ENCODE measurements at places on chromosomes 13 and 19.

DNA sequence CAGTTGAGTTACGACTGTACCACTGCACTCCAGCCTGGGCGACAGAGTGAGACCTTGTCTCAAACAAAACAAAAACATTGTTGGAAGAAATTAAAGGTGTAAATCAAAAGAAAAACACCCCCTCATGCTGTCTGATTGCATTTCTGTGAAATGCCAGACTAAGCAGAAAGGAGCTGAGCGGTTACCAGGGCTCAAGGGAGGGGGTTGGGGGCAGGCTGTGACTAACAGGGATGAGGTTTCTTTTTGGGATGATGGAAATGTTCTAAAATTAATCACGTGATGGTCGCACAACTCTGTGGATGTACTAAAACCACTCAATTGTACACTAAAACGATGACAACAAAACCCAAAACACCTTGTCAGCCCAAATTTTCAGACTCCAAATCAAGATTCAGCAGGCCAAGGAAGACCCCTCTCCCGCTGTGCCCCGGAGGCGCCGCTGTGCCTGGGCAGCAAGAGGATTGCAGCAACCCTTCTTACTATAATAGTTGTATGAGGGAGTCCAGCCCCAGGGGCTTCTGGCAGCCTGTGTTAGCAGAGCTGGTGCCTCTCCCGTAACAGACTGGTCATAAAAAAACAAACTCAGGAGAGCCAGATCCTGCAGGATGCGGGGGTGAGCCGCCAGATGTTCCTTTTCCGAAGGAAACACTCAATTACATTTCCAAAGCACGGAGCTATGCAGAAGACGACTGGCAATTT lies 20.9 kb downstream of the CAPS start:
- DNase-seq, result no peak

DNA sequence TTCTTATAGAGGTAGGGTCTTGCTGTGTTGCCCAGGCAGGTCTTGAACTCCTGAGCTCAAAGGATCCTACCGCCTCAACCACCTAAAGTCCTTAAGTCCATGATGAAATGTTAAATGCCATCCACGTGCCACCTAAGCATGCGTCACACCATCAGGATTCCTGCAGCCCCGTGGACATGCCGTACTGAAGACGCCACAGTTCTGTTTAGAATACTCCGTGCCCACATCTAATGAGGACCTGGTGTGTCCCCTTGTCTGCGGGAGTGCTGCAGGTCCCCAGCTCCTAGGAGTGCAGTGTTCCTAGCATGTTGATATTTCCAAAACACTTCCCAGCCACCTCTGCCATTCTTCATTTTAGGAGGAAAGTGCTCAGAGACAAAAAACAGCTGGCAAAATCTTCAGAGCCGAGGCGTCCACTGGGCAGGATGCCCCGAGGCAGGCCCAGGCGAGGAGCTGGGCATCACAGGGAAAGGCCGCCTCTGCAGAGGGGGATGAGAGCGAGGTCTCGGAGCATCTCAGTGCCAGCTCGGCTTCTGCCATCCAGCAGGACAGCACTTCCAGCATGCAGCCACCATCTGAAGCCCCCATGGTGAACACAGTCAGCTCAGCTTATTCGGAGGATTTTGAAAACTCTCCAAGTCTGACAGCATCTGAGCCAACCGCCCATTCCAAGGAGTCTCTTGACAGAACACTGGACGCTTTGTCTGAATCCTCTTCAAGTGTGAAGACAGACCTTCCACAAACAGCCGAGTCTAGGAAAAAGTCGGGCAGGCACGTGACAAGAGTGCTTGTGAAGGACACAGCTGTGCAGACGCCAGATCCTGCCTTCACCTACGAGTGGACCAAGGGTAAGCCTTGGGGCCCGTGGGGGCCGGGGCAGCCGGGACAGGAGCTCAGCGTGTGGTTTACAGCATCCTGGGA lies 13.2 kb downstream of the C19orf44 start:
- DNase-seq, result peak; percentile 46

DNA sequence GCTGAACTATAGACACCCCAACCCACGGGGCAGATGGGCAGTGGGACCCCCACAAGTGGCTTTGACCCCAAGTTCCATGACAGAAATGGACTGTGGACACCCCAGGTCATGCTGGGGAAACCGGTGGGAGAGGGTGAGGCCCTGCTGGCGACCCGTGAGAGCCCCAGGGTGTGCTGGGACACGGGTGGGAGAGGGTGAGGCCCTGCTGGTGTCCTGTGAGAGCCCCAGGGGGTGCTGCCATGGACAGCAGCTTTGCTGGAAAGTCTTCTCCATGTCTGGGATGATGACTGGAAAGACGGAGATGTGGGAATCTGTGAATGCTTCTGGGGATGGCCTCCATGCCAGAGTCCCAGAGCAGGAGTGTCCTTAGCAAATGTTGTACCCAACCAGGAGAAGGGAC lies 148.4 kb downstream of the URI1 start:
- DNase-seq, result no peak

DNA sequence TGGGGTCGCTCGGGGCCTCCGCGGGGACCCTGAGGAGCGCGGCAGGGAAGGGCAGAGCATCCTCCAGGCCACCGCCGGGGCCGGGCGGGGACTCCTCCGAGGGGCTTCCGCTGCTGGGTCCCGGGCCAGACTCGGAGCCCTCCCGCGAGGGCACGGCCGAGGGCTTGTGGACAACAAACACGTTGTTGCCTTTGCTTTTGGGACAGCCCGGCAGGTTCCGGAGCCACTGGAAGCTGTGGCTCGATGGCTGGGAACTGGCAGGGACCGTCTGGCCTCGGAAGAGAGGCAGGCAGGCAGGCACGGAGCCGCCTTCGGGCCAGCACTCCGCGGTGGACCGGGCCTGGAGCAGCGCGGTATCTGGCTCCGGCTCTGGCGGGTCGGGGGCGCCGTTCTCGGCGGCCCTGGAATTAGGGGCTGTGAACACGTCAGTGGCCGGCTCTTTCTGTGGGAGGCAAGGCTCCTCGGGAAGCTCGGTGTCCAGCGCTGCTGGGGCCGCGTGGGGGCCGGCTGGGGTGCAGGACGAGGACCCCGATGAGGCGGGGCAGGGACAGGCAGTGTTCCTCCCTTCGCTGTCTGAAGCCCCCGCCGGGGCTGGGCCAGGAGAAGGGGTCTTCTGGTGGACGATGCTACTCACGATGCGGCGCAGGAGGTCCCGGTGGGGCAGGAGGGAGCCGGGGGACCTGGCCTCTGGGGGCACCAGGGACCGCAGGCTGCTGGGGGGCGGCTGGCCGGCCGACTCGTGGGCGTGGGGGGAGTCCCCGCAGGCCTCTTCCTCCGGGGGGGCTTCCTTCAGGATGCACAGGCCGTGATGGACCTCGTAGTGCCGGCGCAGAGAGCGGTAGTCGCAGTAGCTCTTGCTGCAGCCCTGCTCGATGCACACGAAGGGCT lies 27.6 kb downstream of the ZNF541 start:
- DNase-seq, result no peak

DNA sequence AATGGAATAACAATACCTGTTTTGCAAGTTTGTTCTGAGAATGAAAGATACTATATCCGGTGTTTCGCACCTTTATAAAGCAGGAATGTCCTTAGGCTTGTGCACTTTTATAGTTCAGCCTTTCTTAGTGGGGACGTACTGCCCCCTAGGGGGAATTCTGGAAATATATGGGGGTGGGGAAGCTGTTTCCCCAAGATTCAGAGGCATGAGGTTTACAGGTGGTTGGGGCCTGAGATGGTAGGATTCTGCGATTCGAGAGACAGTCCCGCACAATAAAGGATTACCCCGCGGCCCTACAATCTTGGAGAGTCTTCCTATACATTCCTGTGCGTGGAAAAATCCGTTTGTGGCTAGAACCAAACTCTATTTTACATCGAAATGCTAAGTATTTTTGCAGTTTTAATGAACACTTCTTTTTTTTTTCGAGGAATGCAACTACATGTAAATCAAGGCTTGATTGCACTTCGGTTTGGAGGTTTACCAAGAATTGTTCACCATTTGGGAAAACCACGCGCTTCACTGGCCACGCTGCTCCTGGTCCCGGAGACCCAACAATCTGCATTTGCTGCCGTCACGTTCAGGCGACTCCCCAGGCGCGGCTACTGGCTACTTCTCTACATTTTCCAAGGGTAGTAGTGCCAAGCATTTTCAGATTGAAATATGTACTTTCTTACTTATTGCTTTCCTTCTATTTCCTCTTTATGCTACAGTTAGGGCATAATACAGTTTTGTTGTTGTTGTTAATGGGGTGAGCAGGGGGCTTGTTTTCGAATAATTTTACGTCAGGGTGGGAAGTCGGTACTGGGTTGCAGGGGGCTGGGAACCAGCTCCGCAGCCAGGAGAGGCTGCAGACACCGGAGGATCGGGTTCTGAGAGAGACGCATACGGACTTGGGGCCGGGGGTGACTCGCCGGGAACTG lies 830 bp downstream of the NEK5 start:
- DNase-seq, result peak; percentile 22

DNA sequence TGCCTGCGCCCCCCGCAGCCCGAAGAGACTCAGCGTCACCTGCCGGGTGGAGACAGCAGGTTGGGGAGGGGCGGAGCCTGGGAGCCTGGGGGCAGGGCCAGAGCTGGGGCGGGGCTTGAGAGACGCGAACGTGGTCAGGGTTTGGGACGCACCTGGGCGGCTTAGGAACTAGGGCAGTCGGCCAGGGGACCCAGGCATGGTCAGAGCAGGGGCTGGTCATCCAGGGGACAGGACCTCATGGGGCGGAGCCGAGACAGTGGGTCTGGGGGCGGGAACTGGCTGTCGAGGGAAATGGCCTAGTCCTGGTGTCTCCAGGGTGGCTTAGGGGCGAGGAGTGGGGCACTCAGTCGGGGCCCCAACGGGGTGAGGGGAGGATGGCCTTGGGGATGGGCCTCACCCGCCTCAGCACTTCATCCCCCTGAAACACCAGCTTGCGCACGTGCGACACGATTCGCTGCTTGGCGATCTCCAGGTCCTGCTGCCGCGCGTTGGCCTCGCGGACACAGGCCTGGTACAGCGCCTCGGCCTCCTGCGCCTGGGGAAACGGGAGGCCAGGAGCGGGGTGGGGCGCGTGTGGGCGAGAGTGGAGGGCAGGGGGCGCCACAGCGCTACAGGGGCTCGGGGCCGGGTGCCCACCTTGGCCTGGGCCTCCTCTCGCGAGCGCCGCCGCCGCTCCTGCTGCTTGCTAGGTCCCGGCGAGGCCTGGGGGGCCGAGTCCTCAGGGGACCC lies 5.8 kb downstream of the GMIP start:
- DNase-seq, result no peak

DNA sequence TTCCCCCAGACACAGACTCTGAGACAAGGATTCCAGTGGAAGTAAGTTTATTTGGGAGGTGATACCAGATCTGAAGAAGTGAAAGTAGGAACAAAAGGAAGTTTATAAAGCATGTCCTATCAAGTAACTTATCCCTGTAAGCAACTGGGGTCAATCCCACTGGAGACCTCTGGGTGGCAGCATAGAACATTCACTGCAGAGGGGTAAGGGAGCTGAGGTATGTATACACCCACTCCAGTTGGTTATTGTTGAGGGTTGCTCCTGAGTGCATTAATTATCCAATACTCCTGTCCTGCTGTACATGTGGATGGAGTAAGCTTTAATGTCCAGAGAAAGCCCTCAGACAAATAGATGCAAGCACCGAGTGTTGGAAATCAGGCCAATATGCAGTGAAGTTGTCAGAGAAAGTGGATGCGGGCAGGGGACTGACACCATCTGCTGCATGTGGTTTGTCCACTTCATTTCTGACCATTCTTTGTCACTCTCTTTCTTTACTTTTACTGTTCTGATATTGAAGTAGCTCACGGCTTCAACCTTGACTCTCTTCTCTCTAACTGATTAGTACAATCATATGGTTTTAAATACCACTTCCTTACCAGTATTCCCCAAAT lies 46.7 kb downstream of the NOTCH3 start:
- no peak for DNase-seq

DNA sequence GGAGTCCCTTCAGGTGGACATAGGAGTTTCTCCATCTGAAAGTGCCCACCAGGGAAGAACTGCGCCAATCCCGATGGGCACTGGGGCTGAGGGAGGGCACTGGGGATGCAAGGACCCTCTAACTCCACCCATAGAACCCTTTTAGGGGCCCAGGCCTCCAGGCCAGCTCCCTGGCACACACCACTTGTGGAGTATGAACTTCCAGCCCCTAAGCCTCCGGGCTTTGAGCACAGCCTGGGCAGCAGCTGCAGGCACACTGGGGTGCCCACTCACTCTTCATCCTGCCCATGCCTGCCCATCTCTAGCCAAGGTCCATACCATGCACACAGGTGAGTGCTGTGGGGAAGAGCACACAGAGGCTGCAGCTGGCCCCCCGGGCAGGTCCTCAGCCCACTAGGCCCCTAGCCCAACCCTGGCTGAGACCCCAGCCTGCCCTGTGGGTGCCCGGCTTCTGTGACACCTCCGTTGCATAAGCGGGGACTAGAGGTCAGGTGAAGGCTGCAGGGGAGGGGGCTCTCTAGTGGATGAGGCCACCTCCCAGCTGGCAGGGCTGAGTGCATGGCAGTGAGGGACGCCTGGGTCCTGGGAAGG lies 14.6 kb upstream of the SLC7A10 start:
- no peak for DNase-seq

DNA sequence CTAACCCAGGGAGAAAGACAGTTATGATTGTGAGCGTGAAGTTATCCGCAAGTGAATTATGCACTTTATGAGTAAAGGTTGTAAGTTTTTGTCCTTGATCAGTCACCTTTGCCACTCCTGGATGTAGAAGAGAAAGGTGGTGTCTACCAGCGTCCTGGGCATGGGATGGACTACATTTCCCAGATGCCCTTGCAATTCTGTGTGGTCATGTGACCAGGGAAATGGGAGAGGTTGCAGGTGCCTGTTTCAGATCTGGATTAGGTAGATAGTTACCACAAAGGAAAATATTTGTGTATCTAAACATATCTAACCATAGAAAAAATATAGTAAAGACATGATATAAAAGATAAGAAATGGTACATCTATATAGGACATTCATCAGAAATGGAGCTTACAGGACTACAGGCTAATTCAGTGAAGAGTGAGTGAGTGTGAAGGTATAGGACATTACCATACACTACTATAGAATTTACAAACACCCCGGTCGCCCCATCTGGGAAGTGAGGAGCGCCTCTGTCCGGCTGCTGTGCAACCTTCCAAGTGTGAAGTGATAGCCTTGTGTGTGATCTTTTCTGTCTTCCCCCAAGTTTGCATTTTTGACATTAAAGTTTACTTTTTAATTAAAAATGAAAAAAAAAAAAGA lies 51.6 kb upstream of the CACNA1A start:
- no peak for DNase-seq

DNA sequence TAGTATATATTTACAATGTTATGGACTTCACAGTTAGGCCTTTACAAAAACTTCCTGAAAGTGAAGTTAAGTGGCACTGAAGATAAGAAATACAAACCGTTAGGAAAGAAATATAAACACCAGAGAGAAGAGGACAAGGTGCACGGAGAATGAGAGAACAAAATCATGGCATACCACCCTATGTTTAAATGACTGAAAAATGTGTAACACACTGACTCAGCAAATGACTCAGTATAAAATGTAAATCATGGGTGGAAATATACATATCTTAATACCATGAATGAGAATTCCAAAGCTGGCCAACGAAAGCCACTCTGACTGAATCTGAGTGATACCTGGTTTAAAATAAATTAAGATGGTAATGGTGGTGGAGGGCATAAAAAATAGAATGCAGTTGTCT lies 260.8 kb downstream of the DNAJC15 start:
- DNase-seq, result no peak

- peak; percentile 18 for DNase-seq
Observed at GRCh38 chr19:30564551-30565011, 192.4 kb downstream of the ZNF536 start.
